ENCODE measurements at places on chromosomes 3 and 15.

- no peak for DNase-seq
Observed at GRCh38 chr3:7615043-7615442, 754.1 kb downstream of the GRM7 start.

DNA sequence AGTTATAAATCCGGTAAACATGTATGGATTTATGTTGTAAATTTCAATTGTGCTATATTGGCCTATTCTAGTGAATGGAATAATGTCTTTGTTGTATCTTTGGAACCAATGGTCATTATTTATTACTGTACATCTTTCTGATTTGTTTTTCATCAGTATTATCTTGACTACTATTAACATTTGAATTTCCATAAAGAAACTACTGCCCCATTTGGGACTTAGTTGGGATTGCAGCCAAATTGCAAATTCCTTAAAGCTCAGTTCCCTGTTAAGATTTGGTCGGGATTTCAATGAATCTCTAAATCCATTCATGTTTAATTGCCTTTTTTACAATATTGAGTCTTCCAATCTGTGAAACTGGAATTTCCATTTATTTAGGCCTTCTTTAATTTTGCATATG is 822.4 kb upstream of the CADM2 start:
- DNase-seq: no peak

- DNase-seq: no peak
Observed at GRCh38 chr3:194034346-194035336, 101.3 kb upstream of the HES1 start.

GRCh38 chr3:118435851-118436350 is 598.7 kb downstream of the IGSF11 start:
- no peak for DNase-seq

DNA sequence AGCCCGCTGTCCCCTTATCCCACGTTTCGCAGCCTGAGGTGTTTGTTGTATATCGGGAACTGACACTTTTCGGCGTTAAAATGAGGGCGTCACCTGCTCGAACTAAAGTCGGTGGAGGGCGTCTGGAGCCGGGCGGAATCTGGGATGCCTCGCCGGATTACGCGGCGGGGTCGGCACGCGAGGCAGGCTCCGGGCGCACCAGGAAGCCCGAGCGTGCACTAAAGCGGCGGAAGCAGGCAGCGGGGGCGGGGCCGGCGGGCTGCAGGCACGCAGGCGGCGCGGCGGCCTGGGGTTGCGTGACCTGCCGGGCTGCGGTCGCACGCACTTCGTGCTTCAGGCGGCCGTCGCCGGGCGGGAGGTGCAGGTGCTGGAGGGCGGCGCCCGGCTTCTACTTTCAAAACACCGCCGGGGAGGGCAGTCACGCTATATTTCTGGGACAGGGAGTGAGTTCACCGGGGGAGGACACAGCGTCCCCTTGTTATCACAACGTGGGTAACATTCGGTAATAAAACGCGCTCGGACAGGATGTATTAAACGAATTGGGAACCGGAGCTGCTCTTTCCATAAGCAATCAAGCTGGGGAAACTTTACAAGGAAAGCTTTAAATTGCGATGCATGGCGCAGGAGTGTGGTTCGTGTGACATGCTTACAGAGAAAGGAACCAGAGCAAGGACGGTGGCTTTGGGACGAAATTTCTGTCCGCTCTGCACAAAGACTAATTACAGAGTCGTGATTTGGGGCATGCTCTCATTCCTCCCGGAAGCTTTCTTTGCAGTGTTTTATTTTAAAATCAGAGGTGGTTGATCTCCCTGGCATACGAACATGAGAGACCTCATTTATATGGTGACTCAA is 9.1 kb upstream of the LEKR1 start:
- peak; percentile 72 for DNase-seq

DNA sequence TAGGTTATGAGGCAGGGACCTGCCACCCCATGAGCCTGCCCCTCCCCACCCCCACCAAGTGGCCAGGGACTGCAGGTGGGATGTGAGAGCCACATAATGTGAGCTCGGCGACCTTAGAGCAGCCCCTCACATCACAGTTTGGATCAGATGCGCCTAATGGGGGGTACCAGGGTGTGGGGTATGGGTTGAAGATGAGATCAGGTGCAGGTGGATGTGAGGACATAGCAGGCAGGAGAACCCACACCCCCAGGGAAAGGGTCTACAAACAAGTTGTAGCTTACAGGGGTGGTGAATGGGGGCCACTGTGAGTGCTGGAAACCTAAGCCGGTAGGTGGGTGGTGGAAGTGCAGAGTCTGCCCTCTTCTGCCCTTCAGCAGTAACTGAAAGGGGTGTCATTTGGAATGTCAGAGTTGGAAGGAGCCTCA is 94.0 kb downstream of the CORO2B start:
- DNase-seq: no peak

GRCh38 chr15:29131840-29132420 is 137.7 kb downstream of the NSMCE3 start:
- DNase-seq: no peak

GRCh38 chr15:25690673-25691543 is 172.2 kb downstream of the ATP10A start:
- no peak for DNase-seq

DNA sequence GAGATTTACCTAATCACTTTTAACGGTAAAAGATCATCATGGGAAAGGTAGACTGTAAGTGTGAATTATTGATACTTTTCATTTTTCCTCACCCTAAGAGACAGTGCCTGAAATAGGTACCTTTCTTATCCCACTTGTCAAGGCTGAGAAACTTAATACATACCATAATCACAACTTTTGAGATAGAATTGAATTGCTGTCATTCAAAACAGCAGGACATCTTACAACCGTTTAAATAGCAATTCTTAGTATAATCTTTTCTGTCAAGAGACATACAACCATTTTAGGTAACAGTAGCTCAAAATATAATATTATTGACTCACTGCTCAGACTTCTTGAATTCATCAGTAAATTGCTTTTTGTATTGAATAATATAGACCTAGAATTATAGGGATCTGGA is 10.7 kb downstream of the UBE2E2 start:
- DNase-seq: no peak

GRCh38 chr15:29825227-29825626 is 3.0 kb upstream of the TJP1 start:
- DNase-seq: no peak

DNA sequence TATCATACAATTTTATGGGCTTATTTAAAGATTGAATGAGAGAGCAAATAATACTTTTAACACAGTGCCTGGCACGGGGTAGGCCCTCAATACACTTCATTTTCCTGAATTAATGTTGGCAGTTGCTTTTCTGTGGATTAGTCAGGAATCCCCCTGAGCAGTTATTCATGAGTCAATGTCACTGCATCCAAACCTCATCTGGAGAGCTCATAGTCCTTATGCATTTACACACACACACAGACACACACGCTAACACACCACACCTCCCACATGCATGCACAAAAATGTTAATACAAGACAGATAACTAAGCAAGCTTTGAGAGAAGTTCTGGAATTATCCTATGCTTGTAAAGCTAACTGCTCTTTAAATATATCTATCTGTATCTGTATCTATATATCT is 34.0 kb upstream of the TNFAIP8L3 start:
- no peak for DNase-seq

GRCh38 chr3:142319094-142319493 is 93.7 kb upstream of the GK5 start:
- no peak for DNase-seq

- DNase-seq: no peak
Observed at GRCh38 chr15:65418596-65418995, 4.2 kb downstream of the IGDCC4 start.

DNA sequence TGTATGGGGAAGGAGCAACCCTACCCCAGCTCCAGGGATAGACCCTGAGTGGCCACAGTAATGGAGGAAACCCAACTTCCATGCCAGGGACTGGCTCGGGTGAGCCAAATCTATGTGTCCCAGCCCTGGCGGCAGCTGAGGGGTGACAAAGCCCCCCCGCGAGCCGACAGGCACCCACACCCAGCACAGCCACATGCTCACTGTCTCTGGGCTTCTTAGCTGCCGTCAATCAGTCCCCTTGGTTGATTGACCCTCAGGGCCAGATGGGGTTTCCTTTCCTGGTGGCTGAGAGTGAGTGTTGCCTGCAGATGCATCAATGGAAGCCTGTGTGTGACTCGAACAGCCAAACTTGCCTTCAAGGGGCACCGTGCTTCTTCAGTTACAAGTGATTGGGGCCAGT is 2.1 kb upstream of the OCA2 start:
- no peak for DNase-seq

DNA sequence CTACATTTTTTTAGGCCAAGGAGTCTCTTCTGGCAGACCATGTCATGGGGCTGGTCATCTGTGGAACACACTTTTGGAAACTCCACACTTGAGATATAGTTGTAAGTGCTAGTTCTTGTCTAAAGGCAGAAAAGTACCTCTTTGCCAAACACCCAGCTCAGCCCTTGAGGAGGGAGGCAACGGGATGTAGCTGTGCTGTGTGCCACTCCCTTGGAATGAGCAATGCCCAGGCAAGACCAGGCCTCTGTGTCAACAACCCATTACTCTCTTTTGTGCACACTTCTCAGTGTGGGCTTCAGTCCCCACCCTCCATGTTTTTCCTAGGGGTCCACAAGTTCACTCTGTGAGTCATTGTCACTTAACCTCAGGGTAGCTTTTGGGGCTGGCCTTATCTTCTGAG is 528.3 kb upstream of the CFAP20DC start:
- DNase-seq: no peak

DNA sequence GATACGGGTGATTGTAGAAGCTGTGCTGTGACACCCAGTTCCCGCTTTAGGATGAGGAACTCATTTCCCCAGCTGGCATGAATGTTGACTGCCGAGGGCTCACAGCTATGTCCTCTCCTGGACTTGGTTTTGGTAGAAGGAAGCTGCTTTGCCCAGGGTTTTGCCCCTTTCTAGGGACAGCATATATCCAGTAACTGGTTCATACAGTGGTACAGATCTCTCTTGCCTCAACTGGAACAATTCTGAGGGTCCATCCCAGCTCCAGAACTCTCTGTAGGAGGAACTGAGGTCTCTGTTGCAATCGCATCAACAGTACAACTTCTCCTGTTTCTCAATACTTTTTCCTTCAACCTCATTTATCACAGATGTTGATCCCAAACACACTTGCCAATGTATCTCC is 54.5 kb upstream of the FNDC3B start:
- no peak for DNase-seq
